ENCODE measurements at places on chromosomes 6 and 20.

GRCh38 chr20:53243152-53243551 lies 271.0 kb downstream of the TSHZ2 start:
- DNase-seq = no peak

GRCh38 chr6:16633961-16634360 lies 127.3 kb downstream of the ATXN1 start:
- no peak for DNase-seq

- DNase-seq = no peak
Measured at GRCh38 chr6:147262946-147263345, 58.7 kb downstream of the STXBP5 start.

DNA sequence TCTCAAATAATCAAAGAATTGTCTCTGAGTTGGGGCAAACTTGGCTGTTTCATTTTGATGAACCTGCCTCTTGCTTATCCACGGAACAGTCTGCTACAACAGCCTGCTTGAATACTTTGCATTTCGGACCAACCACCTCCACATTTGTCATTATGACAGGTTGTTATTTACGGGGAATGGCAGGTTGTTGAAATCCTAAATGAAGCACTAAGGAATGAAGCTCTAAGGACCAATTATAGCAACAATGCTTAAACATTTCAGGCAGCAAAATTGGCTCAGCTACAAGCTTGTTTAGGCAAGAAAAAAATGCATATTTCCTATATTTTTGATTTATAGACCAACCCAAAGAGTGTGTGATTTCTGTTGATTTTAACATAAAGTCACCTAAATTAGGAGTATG lies 84.5 kb downstream of the MAP3K7 start:
- DNase-seq = no peak

GRCh38 chr20:33521461-33521860 lies 31.6 kb downstream of the CBFA2T2 start:
- no peak for DNase-seq

GRCh38 chr20:6698056-6698455 lies 69.4 kb upstream of the BMP2 start:
- DNase-seq = no peak

DNA sequence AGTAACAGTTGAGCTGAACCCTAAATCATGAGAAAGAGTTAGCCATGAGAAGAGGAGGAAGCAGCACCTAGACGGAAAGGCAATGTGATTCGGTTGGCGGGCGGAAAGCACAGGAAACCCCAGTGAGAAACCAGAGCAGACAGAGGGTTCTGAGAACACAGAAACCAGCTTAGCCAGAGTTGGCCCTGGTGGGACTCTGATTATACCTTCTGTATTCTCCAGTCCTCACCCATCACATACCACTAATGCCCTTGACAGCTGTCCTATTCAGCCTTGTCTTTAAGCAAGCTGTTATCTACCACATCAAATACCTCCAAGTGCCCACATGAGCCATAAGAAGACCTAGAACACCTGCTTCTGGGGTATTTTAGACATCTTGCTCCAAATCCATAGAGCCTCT lies 58.9 kb upstream of the LRRC1 start:
- DNase-seq = peak; percentile 47
